ENCODE measurements at places on chromosomes 12 and 14.

GRCh38 chr12:51432921-51433320 lies 8.3 kb downstream of the SLC4A8 start:
- DNase-seq: no peak

DNA sequence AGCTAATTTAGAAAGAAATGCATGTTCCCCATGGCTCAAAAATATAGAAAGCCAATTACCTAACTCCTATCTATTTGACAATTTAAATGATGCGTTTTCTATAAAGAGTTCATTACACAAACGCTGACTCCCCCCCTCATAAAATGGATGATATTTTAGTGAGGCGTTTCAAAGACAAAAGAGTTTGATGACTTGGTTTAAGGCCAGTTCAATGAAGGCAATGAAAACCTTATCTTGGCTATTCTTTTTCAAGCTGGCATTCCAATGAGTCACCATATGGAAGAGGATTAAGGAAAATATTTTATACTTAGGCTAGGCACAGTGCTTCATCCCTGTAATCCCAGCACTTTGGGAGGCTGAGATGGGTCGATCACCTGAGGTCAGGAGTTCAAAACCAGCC lies 62.7 kb downstream of the HMGA2 start:
- DNase-seq: no peak

DNA sequence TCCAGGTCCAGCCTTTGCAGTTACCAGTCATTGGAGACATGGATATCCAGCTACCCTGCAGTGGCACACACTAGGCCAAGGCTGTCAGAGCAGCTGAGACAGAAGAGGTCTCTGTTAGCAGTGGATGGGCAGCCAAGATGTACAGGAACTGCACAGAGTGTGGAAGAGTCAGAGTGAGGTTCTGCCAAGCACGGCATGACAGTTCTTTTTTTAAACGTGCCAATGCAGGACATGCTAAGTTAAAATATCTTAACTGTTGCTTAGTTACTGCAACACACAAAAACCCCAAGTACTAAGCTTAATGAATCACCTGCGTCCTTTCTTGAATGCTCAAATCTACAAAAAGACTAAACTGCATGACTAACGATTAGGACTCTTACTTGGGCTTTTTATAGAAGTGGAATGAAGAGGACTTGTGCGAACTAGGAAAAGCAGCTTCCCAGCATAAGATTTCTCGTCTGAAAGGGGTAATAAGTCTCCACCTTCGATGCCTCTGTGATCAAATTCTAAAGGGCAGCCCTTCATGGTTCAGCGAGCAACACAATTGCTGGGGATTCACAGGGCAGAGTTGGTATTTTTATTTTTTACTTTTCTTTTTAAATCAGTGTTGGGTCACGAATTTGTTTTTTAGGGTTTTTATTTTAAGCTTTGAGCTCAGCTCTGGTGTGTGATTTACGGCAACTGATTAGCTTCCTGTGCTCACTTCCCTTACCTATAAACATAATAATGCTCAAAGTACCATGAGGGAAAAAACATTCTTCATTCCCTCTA lies 20.6 kb downstream of the MAPK1IP1L start:
- no peak for DNase-seq

GRCh38 chr14:102192840-102193502 lies 53.3 kb downstream of the WDR20 start:
- DNase-seq: no peak

DNA sequence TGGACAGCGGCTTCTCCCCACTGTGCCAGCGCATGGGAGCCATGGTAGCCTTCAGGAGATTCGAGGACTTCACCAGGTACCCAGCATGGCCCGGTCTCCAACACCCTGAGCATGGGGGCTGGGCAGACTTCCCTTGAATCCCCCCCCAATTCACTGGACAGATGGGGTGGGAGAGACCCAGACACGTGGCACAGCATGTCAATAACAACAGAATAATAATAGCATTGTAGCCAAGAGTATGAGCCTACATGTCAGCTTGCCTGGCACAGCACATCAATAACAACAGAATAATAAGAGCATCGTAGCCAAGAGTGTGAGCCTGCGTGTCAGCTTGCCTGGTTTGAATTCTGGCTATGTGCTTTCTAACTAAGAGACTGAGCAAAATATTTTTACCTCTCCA lies 76.4 kb downstream of the FOXN4 start:
- no peak for DNase-seq

GRCh38 chr14:103633391-103633790 lies 4.4 kb downstream of the KLC1 start:
- DNase-seq: no peak

DNA sequence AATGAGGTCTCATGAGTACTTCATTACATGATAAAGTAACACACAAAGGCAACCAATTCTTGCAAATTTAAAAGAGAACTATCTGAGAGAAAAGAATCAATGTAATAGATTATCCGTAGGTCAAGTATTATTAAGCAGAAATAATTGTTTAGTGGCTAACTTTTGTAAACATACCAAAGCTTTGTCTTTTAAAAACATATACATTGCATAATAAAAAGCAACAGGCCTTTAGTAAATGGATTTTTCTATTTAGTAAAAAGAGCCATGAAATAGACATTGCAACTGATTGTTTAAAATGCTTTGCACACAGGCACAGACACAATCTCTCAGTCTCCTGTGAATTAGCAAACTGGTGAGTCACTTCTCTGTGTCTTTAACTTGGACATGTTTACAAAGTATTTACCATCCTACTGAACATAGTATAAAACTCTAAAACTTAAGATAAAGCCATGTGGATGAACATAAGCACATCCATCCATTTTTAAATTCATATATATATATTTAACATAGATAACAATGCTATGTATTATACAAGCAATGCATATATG lies 518.7 kb upstream of the MGAT4C start:
- no peak for DNase-seq

GRCh38 chr12:5439371-5439771 lies 7.5 kb downstream of the NTF3 start:
- DNase-seq: no peak

- DNase-seq: no peak
Observed at GRCh38 chr12:92362785-92363184, 217.1 kb upstream of the BTG1 start.

- no peak for DNase-seq
Observed at GRCh38 chr12:88552610-88553079, 27.6 kb downstream of the KITLG start.

GRCh38 chr14:103137689-103138300 lies 14.5 kb downstream of the TNFAIP2 start:
- DNase-seq: no peak

- no peak for DNase-seq
Observed at GRCh38 chr12:13980538-13981295, 685 bp downstream of the GRIN2B start.

- DNase-seq: no peak
Observed at GRCh38 chr12:119334430-119335170, at the start of gene CCDC60. CCDC60 (plus strand) TSS chr12:119334729; CDS start chr12:119335177, 448 bp downstream.

- no peak for DNase-seq
Observed at GRCh38 chr12:131914179-131914702, 14.8 kb upstream of the PUS1 start.

- DNase-seq: no peak
Observed at GRCh38 chr12:113202300-113203075, 17.0 kb downstream of the RITA1 start.

DNA sequence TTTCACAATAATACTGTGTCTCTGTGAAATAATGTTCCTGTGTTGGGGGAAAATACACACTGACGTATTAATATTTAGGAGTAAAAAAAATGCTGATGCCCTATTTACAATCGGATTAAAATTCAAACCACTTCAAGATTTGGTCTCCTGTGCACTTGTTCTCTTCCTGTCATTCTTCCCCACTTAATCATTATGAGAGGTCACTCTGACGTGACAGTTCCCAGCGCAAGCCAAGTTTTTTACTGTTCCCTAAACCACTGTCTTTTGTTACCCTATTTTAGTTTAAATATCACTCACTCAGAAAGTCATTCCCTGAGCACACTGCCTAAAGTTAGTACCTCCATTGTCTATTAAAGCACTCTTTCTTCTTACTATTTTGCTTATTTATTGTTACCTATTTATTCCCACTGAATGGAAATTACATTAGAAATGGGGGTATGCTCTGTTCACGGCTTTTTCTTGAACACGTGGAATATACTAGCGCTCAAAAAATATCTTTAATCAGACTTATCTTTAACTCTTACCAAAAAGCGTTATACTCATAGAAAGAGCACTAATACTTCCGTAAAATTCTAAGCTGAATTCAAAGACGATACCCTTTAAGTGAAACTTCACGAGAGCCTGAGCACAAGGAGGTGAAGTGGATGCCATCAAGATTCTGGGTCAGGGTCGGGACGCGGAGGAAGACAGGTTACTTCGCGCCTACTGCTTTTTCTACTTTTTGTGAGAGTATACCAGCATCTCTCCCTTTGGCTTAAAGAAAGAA lies 670 bp upstream of the PSMA3 start:
- DNase-seq: no peak

DNA sequence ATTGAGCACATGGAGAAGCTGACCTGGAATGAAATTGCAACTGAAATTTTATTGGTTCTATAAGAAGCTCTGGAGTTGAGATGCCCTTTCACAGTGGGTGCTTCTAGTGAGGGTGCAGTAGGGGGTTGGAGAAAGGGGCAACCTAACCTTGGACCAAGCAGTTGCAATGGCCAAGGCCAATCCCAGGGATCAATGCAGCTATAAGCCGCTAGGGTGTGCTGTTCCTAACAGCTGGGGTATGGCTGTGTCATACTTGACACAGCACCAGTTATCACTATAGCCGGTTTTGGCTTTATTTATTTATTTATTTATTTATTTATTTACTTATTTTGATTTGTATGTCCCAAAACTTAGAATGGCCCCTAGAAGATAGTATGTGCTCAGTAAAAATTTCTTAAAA lies 505.9 kb downstream of the FLRT2 start:
- no peak for DNase-seq

GRCh38 chr14:90512329-90512991 lies 115.6 kb downstream of the CALM1 start:
- no peak for DNase-seq

GRCh38 chr12:90984114-90984513 lies 20.7 kb downstream of the EPYC start:
- no peak for DNase-seq

DNA sequence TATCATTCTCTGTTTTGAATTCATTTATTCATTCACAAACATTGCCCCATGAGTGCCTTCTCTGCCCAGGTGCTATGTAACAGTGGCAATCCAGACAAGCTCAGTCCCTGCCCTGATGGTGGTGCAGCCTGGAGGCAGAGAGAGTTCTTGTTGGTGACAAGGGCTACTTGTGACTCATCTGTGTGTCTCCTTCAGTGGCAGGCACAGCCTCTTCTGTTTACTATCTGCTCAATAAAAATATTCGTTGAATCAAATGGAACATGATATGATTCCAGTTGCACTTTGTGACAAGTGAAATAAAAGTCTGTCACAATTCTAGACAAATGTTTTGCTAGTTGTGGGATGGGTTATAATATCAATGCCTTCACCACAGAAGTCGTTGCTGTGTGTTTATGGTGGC lies 20.6 kb upstream of the CPM start:
- DNase-seq: no peak
